ENCODE measurements at places on chromosomes 16 and 17. TPM values are rescaled to one million over a fixed set of nuclear protein-coding genes. Genes with fewer than 3 reads are reported as not detected.

DNA sequence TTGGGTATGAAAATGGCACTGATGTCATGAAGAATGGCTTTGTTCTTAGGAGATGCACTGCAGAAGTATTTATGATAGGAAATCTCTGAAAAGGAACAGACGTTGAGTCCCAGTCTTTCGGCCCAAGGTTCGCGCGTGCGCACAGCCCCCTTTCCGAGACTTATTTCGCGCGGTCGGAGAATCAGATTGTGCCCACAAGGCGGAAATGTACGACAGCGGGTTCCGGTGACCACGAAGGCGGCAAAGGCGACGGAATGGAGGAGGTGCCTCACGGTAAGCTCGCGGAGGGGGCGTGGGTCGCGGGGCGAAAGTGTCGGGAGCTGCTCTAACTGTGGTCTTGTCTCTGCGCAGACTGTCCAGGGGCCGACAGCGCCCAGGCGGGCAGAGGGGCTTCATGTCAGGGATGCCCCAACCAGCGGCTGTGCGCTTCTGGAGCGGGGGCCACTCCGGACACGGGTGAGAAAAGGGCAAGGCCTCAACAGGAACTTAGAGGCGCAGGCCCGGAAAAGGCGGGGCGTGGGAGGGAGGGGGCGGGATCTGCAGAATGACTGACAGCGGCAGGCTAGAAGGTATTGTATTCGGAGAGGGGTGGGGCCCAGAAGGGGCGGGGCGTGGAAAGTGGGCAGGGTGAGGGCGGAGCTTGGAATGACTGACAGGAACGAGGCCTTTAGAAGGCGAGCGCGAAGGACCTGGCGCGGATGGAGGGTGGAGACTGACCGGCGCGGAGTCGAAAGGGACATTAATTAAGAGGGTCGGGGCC is at the start of gene NUBP1:
Gene NUBP1 (plus strand): TSS at position 233 of the 760 bp plus-strand sequence. CDS start 22 bp downstream, at position 255.
- DNase-seq, result peak; percentile 96

GRCh38 chr17:73105431-73105830 is 12.9 kb upstream of the SLC39A11 start:
- no peak for DNase-seq

- no peak for DNase-seq
Observed at GRCh38 chr17:67656494-67657203, 61.1 kb upstream of the NOL11 start.

Gene CD300E
- polyA plus RNA-seq, result 0.14 TPM

DNA sequence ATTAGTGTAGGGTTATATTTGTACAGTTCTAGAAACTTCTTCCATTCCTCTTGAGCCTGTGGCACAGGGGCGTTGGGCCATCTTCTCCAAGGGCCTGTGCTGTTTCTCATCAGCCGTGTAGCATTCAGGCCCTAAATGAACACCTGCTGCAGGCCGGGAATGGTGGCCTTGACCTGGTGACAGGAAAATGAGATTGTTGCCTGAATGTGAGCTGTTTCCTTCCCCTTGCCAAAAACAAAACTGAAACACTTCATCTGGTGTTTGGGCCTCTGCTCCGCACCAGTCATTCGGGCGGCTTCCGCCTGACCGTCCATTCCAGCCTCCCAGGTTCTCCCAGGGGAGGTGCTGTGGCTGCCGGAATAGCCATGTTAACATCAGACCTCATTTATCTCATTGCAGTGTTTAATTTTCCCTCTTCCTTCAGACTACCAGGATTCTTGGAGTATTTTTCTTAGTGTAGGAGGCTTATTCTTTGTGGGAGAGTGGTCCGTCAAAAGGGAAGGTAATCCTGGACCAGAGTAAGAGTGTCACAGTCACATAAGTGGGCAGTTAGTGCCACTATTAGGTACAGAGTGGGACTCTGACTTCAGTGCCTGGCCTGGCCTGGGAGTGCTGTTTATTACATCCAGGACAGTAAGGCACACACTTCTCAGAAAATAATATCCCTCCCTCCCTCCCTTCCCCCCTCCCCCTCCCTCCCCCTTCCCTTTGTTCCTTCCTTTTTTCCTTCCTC is 61.9 kb downstream of the WWP2 start:
- no peak for DNase-seq

DNA sequence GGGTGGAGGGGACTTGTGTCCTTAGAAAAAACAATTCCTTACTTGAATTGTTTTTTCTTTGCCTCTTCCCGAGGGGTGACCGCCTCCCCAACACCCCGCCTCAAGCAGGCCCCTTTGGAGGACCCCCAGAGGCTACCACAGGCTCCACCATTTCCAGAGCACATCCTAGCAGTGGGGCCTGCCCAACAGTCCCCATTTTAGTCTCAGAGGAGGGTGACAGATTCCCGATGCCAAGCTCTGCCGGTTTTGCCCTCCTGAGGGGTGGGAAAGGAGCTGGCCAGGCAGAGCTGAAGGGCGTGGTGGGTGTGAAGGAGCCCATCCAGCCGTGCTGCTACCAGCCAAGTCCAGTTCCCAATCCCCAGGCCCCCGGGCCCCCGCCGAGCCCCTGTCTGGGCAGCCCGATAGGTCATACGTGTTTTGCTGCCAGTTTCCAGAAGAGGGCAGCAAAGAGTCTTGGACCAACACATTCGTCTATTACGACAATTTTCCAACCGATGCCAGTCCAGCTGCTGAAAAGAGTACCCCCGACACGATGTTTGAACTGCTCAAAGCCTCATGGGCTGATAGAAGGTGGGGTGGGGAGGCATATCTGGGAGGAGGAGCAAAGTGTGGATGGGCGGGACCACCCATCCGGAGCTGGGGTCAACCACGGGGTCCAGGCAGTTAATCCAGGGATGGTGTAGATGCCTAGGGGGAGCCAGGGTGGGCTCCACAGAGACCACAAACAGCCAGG is 18.8 kb upstream of the GAA start:
- DNase-seq, result no peak

GRCh38 chr16:89199241-89200123 is 855 bp downstream of the SLC22A31 start:
- DNase-seq, result no peak

DNA sequence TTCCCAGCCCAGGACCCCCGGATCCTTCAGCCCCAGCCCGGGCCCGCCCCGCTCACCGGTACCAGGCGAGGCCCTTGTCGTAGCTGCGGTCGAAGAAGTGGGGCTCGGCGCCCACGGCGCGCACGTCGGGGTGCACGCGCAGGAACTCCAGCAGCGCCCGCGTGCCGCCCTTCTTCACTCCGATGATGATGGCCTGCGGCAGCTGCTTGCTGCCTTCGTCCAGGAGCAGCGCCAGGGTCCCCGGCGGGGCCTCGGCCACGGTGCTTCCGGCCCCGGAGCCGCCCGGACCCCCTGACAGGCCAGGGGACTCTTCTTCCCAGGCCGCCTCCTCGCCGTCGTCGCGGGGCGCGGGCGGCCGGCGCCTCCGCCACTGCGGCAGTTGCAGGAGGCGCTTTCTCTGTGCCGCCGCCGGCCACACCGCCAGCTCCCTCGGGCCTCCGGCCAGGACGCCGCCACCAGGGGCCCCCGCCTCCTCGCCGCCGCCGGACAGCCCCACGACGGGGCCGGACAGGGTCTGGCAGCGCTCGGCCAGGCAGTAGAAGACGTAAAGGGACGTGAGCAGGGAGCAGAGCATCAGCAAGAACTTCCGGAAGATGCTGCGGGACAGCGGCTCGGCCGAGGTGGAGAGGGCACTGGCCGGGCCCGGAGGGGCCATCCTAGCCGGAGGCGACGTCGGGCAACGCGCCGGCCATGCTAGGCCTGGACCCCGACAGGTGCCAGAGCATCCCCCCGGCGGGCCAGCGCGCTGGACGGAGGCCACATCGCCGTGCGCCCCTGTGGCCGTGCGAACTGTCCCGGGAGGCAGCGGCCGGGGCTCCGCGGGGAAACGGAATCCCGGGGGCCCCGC is 1.0 kb downstream of the HS3ST3A1 start:
- no peak for DNase-seq

DNA sequence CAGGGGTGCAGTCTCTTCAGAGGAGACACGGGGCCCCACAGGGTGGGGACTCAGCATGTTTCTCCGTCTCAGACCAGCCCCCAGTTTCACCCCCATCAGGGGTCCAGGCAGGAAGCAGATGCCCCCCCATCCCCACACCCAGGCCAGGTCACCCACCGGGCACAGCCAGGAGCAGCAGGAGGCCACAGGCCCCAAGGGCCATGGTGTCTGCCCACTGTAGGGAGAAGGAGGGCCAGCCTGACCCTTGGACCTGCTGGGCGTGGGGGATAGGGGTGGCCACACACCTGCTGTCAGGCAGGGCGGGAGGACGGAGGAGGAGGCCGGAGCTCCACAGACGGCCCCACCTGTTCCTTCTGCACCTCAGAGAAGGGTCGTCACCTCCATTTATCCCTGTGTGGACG is at the start of gene TPSG1:
Gene TPSG1 (minus strand): TSS at position 218 of the 401 bp plus-strand sequence. CDS start 16 bp downstream, at position 202.
- DNase-seq, result no peak

DNA sequence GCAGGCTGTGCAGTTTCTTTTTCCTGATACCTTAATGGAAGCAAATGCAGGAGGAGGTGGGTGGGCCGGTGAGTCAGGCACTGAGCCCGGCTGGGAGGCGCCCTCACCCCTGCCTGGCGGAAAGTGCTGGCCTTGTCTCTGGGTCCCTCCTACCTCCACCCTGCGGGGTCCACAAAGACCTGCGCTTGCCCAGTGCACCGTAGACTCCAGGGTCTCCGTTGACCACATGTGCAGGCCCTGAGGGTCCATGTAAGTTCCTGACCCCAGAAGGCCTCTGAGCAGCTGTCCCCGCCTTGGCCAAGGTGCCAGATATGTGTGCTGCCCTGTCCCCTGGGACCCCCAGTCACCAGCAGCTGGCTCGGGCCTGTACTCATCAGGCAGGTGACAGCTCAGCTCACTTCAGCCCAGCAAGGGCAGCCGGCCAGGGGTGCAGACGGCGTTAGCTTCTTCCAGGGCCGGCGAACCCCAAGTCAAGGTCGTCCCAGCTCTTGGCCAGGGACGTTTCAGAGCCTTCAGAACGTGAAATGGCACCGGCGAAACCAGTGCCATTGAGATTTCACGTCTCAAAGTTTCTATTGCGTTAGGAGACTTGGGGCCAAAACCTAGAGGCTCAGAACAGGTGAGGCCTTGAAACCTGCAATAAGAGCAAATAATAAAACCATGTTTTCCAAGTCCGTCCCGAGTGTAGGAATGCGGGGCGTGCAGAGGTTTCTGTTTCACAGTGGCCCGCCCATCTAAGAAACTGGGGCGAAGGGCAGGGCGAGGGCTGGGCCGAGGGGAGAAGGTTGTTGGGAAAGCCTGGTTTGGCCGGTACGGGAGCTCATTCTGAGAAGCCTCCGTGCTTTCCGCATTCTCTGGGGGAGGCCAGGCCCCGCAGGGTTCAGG is 12.1 kb downstream of the METRNL start:
- DNase-seq, result no peak

Gene NKD1
- polyA plus RNA-seq, result 13.5 TPM

Data from left renal cortex interstitium (tissue), 4 donors.